Left ventricle myocardium inferior (tissue), 1 donor: ENCODE measurements at places on chromosomes 5 and 9.

DNA sequence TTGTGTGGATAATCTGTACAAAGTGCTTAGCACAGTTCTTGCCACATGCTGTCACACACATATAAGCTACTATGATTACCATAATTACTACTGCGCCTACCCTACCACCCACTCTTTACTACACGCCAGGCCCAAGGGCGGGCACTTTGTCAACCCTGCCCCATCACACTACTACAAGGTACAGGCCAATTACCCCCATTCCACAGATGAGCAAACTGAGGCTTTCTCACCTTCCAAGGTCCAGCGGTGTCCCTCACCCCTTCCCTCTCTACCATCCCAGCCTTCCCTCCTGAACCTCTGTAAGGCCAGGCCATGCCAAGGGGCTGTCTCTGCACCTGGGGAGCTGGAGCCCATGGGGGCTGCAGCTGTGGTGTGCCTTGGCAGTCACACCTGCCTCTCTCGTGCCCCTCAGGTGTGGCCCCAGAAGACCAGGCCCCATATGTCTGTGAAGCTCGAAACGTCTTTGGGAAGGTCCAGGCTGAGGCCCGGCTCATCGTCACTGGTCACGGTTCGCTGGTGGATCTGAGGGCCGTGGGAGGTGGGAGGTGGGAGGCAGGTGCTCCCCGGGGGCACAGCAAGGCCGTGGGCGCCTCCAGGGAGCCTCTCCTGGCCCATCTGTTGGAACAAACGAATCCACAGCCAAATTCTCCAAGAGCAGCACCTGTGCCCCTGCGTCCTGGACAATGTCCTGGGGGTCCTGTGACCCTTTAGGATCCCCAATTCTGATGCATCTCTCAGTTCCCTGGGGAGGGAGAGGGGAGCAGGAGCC lies 54.6 kb downstream of the HMCN2 start:
- no peak overlapping the region for H3K27ac ChIP-seq
- H3K4me3 ChIP-seq = no peak overlapping the region
- H3K4me1 ChIP-seq = peaks cover 11% of the 10 kb centered on the region
- no peaks in the 10 kb centered on the region for H3K36me3 ChIP-seq

DNA sequence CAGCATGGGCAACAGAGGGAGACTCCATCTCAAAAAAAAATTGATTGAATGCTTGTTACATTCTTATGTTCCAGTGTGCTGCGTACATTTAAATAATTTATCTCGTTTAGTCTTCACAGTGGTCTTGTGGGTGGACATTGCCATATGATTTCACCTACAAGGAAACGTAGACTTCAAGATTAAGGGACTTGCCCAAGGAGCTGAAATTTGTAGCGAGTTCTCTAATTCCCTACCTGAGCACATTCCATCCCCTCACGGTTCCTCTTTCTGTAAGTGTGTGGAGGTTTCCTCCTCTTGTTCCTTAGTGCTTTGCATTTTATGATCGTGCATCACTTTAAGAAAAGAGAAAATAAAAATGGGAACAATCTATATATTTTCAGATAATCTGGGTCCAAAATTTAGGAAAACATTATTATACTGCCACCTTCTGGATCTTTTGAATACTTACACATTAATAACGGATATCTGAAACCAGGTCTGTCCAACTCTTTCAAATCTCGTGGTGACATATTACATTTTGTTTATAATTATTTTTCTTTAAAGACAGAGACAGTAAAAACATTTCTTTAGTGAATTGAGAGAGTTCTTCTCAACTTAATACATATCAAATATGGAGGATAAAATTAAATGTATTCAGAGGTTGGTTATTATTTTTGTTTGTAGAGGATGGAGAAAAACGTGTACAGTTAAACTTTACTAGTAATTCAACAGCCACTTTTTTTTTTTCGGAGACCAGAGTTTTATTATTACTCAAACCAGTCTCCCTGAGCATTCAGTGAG lies 29.9 kb upstream of the C7 start:
- H3K27ac ChIP-seq = no peak overlapping the region
- H3K4me3 ChIP-seq = no peak overlapping the region
- DNase-seq = no peak
- no peaks in the 10 kb centered on the region for H3K4me1 ChIP-seq
- H3K36me3 ChIP-seq = no peaks in the 10 kb centered on the region
- no peaks in the 10 kb centered on the region for H3K27me3 ChIP-seq

- peaks cover 39% of the 10 kb centered on the region for H3K27me3 ChIP-seq
- H3K4me1 ChIP-seq = peaks cover 48% of the 10 kb centered on the region
- peak overlapping the region; percentile 60 for H3K4me3 ChIP-seq
- H3K27ac ChIP-seq = peak overlapping the region; percentile 85
- no peak for DNase-seq
- H3K36me3 ChIP-seq = no peaks in the 10 kb centered on the region
Observed at GRCh38 chr9:85523202-85523601, 218.6 kb downstream of the AGTPBP1 start.

DNA sequence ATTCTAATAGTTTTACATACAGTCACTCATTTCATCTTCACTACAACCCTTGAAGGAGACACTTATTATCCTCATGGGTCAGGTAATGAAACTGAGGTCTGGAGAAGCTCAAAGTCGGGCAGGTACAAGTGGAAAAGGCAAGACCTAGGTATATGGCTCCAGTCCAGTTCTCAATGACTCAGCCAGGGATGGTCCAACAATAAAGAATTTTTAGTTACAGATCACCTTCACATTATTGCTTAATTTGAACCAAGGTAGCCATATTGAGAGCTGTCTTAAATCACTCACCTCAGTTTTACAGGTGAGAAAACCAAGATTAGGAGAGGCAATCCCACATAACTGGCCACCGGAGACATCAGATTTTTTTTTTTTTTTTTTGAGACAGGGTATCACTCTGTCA lies 55.4 kb downstream of the PTPN3 start:
- no peak overlapping the region for H3K4me3 ChIP-seq
- no peak for DNase-seq
- H3K4me1 ChIP-seq = peaks cover 21% of the 10 kb centered on the region
- no peaks in the 10 kb centered on the region for H3K36me3 ChIP-seq
- H3K27me3 ChIP-seq = peaks cover 5% of the 10 kb centered on the region

DNA sequence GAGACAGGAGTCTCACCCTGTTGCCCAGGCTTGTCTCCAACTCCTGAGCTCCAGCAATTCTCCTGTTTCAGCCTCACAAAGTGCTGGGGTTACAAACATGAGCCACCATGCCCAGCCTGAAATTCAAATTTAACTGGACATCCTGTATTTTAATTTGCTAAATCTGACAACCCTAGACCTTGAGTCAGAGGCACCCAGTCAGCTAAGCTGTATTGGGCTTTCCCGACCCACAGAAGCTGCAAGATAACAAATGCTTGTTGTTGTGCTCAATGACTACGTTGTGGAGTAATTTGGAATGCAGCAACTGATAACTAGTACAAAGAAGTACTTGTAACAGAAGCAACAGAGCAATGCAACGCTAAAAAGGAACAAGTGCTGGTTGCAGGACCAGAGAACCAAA lies 533.1 kb downstream of the NTRK2 start:
- DNase-seq = no peak
- no peak overlapping the region for H3K4me3 ChIP-seq
- H3K27me3 ChIP-seq = peaks cover 6% of the 10 kb centered on the region

DNA sequence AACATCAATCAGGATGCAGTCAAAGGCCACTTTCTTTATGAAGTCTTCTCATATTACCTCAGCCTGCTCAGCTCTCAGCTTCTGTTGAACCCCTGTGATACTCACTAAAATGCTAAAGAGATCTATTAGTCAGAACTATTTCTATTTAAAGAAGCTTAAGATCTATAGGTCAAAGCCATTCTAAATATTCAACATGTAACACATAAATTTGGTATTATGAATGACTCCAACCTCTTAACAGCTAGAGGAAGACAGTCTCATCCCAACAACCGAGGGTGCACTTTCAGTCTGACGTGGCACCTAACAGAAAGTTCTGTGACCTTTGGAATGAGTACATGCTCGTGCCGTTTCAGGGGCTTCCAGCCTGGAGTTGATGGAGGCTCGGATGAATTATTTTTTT lies 301.5 kb upstream of the VLDLR start:
- H3K27me3 ChIP-seq = no peaks in the 10 kb centered on the region
- H3K36me3 ChIP-seq = no peaks in the 10 kb centered on the region
- H3K4me3 ChIP-seq = no peak overlapping the region
- DNase-seq = no peak
- H3K4me1 ChIP-seq = no peaks in the 10 kb centered on the region

- H3K27ac ChIP-seq = no peak overlapping the region
- peaks cover 10% of the 10 kb centered on the region for H3K27me3 ChIP-seq
- H3K4me3 ChIP-seq = no peak overlapping the region
- H3K36me3 ChIP-seq = no peaks in the 10 kb centered on the region
Observed at GRCh38 chr5:170486371-170486770, 17.4 kb upstream of the KCNIP1 start.

GRCh38 chr9:28301281-28301680 lies 728.0 kb upstream of the C9orf72 start:
- no peak for DNase-seq
- no peaks in the 10 kb centered on the region for H3K27me3 ChIP-seq
- H3K4me1 ChIP-seq = no peaks in the 10 kb centered on the region
- no peak overlapping the region for H3K27ac ChIP-seq

- H3K4me3 ChIP-seq = no peak overlapping the region
- no peak for DNase-seq
- H3K27ac ChIP-seq = no peak overlapping the region
- H3K36me3 ChIP-seq = no peaks in the 10 kb centered on the region
Observed at GRCh38 chr5:12399868-12400267, 495.6 kb upstream of the CTNND2 start.

GRCh38 chr5:139747583-139748504 lies 47.8 kb upstream of the PSD2 start:
- peaks cover 37% of the 10 kb centered on the region for H3K4me1 ChIP-seq
- H3K27ac ChIP-seq = no peak overlapping the region
- peak overlapping the region; percentile 67 for H3K4me3 ChIP-seq
- H3K36me3 ChIP-seq = no peaks in the 10 kb centered on the region

- H3K27ac ChIP-seq = peak overlapping the region; percentile 92
- no peak overlapping the region for H3K4me3 ChIP-seq
- no peaks in the 10 kb centered on the region for H3K36me3 ChIP-seq
- DNase-seq = no peak
Observed at GRCh38 chr9:120927269-120928014, 846 bp upstream of the TRAF1 start.

DNA sequence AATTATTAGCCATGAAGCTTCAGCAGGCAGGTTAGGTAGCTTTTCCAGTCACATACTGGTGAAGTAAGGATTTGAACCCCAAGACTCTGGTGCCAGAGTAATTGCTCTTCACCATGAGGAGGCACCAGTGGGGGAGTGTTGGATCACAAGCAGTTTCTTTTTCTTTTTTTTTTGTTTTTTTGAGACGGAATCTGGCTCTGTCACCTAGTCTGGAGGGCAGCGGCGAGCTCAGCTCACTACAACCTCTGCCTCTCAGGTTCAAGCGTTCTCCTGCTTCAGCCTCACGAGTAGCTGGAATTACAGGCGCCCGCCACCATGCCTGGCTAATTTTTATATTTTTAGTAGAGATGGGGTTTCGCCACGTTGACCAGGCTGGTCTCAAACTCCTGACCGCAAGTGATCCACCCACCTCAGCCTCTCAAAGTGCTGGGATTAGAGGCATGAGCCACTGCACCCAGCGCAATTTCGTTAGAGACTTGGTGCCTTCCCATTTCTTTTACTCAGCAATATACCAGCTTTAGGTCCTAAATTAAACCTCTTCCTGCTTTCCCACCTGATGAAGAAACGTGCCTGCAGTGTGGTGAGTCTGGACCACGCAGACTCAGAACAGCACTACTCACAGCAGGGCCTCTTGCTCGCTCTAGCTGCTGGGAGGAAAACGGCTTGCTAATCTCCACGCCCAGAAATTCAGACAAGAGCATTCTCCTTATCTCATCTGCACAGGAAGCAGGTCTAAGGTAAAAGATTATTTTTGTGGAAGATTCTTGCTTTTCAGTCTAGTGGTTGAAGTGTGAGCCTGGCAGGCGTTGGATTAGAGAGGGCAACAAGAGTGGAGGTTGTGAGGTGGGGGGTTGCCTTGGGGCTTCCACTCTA lies at the start of gene S100Z:
S100Z (plus strand) TSS at position 596 of the 873 bp plus-strand sequence. CDS start 25,346 bp downstream, outside the sequence.
- peaks cover 17% of the 10 kb centered on the region for H3K27me3 ChIP-seq
- DNase-seq = no peak
- H3K27ac ChIP-seq = peak within 1 kb of the TSS; percentile 43
- H3K36me3 ChIP-seq = no peaks in the 10 kb centered on the region
- peaks cover 23% of the 10 kb centered on the region for H3K4me1 ChIP-seq

DNA sequence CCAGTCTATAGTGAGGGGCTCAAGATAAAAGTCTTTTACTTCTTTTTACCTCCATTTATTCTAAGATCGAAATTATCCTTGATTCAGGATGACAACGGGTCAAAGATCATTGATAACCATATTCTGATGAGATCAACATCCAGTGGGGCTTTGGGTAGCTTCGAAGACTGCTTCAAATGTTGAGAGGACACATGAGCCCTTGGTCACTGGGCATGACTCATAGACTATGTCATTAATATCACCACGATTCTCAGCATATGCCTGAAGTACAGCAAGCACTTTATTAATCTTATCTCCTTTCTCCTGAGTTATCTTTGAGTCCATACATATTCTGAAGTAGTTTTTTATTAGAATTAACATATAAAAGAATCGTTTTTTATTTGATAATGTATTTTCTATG lies 117.1 kb upstream of the DAB2 start:
- H3K4me3 ChIP-seq = no peak overlapping the region
- DNase-seq = no peak
- no peaks in the 10 kb centered on the region for H3K27me3 ChIP-seq
- H3K27ac ChIP-seq = no peak overlapping the region
